Endothelial cell of umbilical vein (primary cell): ENCODE measurements at places on chromosomes 4 and X. TPM values are rescaled to one million over a fixed set of nuclear protein-coding genes. Genes with fewer than 3 reads are reported as not detected.

Gene SLC26A1
- 0.06 and 0.10 TPM in 2 replicates for polyA plus RNA-seq

Gene PLRG1
- 48.9 and 50.9 TPM in 2 replicates for polyA plus RNA-seq

Gene WDFY3
- 37.0 and 42.7 TPM in 2 replicates for polyA plus RNA-seq

Gene KDM6A
- 8.5 and 9.0 TPM in 2 replicates for polyA plus RNA-seq

Gene CT45A9
- polyA plus RNA-seq: not detected in 2 replicates

Gene NCAPG
- polyA plus RNA-seq: 7.5 and 11.6 TPM in 2 replicates

Gene POF1B
- not detected in 2 replicates for polyA plus RNA-seq

Gene PRRG3
- polyA plus RNA-seq: not detected in 2 replicates

Gene SPANXN3
- polyA plus RNA-seq: not detected in 2 replicates

Gene MAOB
- not detected in 2 replicates for polyA plus RNA-seq

Gene MAML3
- polyA plus RNA-seq: 13.1 and 14.0 TPM in 2 replicates
